HS-5 (cell line): ENCODE measurements at places on chromosomes 13 and 19.

GRCh38 chr19:14459703-14460102 is 15.5 kb downstream of the PTGER1 start:
- DNase-seq: no peak

DNA sequence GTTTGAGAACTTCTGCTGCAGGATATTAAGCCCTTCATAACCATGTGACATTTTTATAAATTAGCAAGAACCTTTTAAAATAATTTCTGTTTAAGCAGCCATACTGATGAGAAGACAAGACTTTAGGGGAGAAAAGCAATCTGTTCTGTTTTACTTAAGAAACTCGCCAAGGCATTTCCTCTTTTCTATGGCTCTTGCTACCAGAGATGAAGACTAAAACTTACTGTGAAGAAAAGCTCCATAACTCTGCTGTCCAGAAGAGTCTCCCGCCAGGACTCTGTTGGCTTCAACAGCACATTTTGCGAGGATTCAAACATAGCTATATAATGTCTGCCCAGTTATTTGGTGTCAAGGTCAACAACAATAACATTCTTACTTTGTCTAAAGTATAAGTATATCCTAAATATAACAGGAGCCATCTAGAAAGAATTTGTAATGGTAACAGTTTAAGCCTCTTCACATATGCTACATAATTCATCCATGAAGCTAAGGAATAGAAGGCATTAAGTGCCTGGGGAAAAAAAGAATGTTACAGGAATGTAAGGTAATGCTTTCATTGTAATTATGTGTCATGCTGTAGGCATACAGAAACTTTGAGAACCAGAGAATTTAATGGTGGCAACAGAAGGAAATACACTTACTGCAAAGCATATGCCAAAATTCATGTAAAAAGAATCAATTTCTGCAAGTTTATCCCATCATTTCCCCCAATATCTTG is 53.2 kb upstream of the EEF1AKMT1 start:
- DNase-seq: no peak

- DNase-seq: no peak
Observed at GRCh38 chr13:24127116-24127631, 33.3 kb upstream of the SPATA13 start.

- DNase-seq: no peak
Observed at GRCh38 chr13:80050252-80050651, 290.7 kb downstream of the SPRY2 start.

DNA sequence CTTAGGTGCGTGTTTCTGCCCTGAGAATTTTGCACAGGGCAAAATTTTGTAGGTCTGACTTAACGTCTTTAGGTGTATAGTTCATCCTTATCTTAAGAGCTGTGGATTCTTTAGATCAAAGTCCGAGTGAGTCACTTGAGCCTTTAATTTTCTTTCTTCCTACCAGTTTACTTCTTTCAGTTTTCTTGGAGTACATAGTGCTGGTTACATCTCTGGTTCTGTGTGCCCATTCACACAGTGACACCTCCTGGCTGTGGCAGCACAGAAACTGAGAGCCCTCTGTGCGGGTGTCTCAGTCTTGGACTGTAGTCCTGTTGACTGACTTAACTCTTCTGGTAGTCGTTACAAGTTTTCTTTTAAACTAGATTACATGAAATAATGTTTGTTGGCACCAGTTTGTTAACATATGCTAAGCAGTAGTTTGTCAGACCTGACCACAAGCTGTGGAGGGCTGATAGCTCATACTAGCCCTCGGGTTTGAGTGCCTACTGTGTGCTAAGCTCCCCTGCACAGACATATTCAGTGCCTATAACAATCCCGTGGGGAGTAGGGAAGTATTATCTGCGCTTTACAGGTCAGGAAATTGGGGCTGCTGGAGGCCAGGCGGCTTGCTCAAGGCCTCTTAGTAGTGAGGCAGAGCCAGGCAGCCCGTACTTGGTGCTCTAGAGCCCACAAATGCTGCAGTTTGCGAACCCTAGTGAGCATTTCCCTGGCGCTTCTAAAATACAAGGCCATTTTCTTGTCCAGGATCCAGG is 1.6 kb downstream of the GATAD2A start:
- DNase-seq: no peak
